ENCODE measurements at places on chromosomes 11 and 22. TPM values are rescaled to one million over a fixed set of nuclear protein-coding genes. Genes with fewer than 3 reads are reported as not detected.

Gene OR2AT4
- not detected for total RNA-seq

Gene SEPTIN5
- total RNA-seq = 31.1 TPM

Gene HEPACAM
- not detected for total RNA-seq

Gene DUSP8
- total RNA-seq = 8.7 TPM

Gene FJX1
- 26.6 TPM for total RNA-seq

Gene TRIM49B
- not detected for total RNA-seq

Gene DGCR6
- total RNA-seq = 0.44 TPM

Gene TPBGL
- not detected for total RNA-seq

Gene ARHGEF17
- total RNA-seq = 80.6 TPM

Gene ART5
- not detected for total RNA-seq

Gene IGLL5
- total RNA-seq = not detected

Data from endothelial cell of umbilical vein (primary cell).